ENCODE measurements at places on chromosomes 7 and 10.
A peak's percentile ranks its signal among the peaks of the same experiment; 100 is the strongest.

- no peak for DNase-seq
These were observed 1.7 kb downstream of the IGF2BP3 start for GRCh38 chr7:23468526-23469149.

- no peak for DNase-seq
These were observed 24.6 kb upstream of the DDX50 start for GRCh38 chr10:68876246-68877138.

GRCh38 chr10:6242089-6242488 lies 39.4 kb downstream of the PFKFB3 start:
- DNase-seq: no peak

- DNase-seq: no peak
These were observed 4.5 kb downstream of the DEPP1 start for GRCh38 chr10:44974082-44974627.

DNA sequence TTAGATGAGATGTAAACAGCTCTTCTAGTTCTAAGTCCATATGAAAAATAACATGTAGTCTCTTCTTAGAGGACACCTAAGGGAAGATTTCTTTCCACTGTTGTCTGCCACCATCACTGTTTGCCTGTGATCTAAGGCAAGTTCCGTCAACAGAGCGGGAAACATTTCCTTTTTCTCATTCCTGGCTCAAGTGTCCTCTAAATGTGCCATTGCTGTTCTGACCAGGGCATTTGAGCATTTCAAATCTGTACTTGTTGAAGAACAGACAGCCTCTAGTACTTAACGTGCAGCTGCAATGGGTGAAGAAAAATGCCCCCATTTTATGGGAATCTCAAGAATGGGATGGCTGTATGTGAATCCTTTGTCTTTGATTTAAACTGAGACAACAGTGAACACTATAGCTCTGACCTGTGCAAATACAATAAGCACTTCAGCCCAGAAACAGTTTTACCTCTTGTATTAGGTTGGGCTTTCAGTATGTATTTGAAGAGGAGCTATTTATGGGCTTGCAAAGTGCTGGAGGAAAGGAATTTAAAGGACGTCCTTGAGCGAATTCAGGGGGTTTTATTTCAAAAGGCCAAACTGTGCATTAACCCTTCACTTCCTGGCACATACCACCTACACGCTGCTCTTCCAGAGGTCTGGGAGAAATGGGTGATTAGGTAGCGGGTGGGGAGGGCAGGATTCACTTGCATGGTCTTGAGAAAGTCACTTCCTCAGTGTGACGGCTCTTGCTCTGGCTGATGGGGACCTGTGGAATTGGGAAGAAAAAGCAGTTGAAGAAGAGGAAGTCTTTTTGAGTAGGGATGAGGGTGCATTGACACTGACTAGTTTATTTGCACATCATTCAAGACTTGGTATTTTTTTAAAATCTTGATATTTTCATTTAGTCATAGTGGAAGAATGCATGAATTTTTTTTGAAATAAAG lies 66.1 kb downstream of the THNSL1 start:
- no peak for DNase-seq

DNA sequence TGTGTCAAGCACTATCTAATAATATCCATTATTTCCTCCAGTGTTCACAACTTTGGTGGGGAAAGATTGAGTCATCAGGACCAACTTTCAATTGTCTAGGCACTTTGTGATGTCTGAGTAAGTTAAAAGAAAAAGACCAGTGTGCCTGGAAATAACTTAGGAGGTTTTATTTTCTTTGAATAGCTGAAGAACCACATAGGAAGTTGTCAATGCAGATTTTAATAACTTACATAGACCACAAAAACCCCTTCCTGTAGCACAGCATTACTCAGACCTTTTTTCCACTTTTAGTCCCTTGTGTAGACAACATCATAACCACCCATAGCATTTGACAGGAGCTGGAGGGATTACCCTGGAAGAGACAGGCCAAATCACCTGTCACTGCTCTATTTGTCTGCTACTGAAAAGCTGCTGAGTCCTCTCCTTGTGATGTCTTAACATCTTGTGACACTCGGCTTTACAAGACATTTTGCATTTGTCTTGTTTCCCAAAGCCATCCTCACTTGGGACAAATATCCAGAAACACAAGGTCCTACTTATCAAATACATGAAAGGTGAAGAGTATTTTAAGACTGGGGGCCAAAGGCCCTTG lies 241.5 kb upstream of the PTER start:
- peak; percentile 1 for DNase-seq

DNA sequence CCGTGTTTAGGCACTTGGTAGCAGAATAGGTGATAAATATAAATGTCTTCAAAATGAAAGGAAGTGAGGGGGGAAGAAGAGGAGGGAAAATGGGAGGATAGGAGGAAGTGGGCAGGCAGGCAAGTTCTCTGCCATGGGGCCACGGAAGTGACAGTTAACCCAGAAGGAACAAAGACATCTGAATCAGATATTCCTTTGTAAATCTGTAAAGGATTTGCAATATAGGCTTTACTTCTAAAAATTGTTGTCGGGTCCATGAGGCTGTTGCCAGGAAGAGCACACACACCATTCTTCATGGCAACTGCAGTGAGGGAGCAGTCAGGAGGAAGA lies 23.7 kb upstream of the RASSF4 start:
- no peak for DNase-seq

GRCh38 chr7:40003597-40003996 lies 53.5 kb downstream of the CDK13 start:
- DNase-seq: no peak

GRCh38 chr10:74593470-74593869 lies 232.9 kb upstream of the KAT6B start:
- no peak for DNase-seq

DNA sequence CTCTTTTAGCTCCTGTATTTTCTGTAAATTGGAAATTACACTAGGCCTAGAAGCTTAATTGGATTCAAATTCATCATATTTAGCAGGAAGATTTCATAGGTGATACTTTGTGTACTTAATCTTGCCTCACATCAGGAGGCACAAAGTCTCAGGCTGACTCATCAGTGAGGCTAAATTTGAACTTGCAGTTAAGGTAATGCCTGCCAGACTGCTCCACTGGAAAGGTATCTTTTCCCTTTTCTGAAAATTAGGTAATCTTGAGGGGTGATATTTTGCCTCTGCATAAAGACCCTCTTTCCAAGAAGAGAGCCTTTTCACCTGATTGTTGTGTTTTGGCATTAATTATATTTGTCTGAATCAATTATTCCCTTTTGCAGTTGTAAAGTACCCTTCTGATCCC lies 14.6 kb downstream of the PPIA start:
- no peak for DNase-seq

- peak; percentile 80 for DNase-seq
These were observed 71.7 kb downstream of the ICA1 start for GRCh38 chr7:8190119-8190895.

DNA sequence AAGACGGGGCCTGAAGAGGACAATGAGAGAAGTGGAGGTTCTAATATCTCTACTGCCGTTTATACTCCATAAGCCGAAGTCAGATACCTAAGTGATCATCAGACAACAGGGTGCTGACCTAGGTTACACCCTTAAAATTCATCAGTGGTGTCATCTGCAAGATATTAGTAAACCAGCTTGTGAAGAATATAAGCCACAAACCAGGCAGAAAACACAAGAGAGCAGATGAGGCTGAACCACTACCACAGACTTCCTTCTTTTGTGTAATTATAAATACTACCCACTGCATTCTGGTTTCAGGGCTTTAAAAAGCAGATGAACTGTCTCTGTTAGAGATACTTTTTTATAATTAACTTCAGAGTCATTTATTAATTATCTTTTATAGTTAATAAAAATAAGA lies 69.0 kb upstream of the LRRC17 start:
- DNase-seq: no peak

GRCh38 chr7:159096736-159097581 lies 47.7 kb downstream of the VIPR2 start:
- no peak for DNase-seq

- no peak for DNase-seq
These were observed 411.4 kb downstream of the TNS3 start for GRCh38 chr7:47170516-47170915.

DNA sequence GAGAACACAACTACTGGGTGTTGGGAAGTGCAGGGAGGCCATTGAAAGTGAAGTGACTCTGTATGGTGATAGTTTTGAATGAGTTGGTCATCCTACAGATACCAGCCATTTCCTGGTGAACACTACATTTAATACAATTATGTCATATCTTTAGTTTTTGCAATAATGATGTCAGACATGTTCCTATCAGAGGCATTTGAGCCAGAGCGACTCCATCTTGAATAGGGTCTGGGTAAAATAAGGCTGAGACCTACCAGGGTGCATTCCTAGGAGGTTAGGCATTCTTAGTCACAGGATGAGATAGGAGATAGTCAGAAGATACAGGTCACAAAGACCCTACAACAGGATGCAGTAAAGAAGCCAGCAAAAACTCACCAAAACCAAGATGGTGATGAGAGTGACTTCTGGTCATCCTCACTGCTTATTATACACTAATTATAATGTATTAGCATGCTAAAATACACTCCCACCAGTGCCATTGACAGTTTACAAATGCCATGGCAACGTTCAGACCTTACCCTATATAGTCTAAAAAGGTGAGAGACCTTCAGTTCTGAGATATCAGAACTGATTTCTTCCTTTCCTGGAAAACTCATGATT lies 28.2 kb downstream of the ADK start:
- DNase-seq: no peak

- peak; percentile 52 for DNase-seq
These were observed 19.1 kb downstream of the DNAJB12 start for GRCh38 chr10:72335394-72336258.

DNA sequence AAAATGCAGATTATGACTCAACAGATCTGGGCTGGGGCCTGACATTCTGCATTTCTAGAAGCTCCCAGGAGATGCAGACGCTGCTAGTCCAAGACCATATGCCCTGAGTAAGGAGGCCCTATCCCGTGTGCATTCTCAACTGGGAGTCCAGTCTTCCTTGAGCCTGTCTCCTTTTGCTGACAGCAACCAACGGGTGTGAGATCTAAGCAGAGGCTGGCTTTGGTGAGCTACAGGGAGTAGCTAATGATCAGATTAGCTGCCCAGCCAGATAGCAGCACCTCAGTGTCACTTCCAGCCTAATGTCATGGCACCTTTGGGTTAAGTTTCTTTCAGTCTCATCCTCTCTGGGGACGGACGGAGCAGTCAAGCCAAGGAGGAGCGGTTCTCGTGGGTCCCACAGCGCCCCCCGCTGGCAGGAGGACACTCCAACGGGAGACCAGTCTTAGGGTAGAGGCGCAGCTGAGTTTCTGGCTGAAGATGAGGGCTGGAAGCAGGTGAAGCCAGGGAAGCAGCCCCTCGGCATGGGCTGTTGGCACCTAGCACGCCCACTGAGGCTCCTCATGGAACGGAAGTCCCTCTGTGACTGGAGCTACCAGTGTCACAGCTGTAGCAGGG lies 154.0 kb downstream of the CCDC3 start:
- DNase-seq: no peak

DNA sequence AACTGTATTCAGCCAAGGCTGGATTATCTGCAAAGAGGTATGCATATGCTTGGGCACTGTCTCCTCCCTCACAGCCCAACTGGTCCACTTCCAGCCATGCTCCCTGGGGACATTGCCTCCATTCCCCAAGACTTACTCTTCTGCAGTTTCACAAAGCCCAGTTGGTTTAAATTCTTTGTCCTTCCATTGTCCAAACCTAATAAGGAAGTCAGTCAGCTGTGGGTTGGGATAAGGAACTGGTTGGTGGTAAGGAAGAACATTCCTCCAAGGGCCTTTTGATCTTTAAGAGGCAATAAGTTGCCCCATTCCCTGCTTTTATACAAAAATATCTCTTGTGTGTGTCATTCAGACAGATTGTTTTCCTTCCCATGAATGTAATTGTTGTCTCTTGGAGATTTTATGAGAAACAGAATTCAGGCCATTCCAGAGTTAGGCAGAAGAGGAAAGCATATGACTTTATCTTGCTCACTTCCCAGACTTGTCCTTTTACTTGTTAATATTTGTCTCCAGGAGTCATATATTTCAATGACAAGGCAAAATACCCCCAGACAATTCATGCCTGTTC lies 673.7 kb downstream of the SUGCT start:
- DNase-seq: no peak

All from CD4-positive, alpha-beta T cell treated with Interleukin-12 subunit alpha and Interleukin-12 subunit beta, for 1 hour (primary cell).